Uterus (tissue), 4 donors: ENCODE measurements at places on chromosomes 3 and 15. TPM values are rescaled to one million over a fixed set of nuclear protein-coding genes. Genes with fewer than 3 reads are reported as not detected.
A peak's percentile ranks its signal among the peaks of the same experiment; 100 is the strongest.

GRCh38 chr3:193190146-193190786, 50.8 kb upstream of the PLAAT1 start:
- no peak for DNase-seq

DNA sequence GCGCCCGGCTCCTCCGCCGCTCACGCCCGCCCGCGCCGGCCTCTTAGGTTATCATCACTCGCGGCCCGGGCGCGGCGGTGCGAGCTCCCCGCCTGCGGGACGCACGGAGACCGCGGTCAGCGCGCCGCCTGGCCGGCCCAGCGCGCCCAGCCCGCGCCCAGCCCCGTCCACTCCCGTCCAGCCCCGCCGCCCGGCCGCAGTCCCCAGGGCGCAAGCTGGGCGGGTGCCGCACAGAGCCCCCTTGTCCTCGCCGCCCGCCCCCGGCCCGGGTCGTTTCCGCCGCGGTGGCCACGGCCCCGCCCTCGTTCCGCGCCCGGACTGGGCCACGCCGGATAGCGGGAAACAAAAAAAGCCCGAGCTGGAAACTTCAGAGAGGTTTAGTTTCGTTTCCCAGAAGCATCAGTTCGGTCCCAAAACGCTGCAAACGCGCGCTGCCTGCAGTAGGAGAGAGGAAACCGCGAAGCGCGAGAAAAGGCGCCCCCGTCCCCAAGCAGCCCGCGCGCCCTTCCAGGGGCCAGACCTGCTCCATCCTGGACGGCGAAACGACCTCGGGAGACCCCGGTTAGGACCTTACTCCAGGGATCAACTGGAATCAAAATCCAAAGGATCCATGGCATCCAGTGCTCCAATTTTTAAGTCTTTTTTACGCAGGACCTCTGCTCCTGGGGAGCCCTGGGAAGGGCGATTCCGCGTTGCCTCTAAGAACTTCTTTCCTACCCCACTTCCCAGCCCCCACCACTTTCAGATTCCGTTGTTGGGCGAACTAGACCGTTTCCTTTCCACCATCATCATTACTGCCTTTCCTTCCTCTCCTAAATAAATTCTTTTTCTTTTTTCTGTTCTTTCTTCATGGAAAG, at the start of gene ATP10A:
TSS of gene ATP10A (minus strand) at position 217 of the 857 bp plus-strand sequence. CDS start 231 bp downstream, outside the sequence.
- DNase-seq: peak; percentile 37

DNA sequence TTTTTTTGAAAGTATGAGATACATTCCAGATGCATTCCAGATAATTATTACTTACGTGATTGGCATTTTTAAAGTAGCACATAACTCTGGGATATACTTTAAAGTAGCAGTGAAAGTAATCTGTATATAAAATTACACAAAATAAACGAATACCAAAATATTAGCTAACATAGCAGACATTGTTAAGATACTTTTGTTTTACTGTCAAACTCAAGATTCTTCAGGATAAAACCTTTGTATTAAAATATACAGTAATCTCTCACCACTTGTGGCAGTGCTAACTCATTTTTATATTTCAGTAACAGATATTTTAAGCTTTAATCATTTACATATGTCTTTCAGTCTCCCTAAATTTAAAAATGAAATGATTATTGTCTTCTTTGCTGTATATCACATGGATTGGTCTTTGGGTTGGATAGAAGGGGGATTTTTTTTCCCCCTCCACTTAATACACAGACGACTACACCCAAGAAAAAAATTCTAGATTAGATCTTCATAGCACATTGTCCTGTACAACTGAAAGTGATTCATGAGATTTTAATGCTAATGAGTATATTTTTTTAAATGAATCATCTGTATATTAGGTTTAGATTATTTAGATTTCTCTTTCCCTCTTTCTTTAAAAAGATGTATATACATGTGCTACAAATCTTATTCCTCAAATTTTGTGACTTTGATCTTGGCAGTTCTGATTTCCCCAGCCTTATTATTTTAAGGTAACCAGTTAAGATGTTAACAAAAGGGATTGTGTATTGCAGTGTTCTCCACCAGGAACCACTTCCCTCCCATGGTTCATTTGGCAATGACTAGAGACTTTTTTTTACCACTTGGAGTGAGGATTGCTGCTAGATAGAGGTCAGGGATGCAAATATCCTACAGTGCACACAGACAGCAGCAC, 24.5 kb upstream of the EBLN2 start:
- no peak for DNase-seq

DNA sequence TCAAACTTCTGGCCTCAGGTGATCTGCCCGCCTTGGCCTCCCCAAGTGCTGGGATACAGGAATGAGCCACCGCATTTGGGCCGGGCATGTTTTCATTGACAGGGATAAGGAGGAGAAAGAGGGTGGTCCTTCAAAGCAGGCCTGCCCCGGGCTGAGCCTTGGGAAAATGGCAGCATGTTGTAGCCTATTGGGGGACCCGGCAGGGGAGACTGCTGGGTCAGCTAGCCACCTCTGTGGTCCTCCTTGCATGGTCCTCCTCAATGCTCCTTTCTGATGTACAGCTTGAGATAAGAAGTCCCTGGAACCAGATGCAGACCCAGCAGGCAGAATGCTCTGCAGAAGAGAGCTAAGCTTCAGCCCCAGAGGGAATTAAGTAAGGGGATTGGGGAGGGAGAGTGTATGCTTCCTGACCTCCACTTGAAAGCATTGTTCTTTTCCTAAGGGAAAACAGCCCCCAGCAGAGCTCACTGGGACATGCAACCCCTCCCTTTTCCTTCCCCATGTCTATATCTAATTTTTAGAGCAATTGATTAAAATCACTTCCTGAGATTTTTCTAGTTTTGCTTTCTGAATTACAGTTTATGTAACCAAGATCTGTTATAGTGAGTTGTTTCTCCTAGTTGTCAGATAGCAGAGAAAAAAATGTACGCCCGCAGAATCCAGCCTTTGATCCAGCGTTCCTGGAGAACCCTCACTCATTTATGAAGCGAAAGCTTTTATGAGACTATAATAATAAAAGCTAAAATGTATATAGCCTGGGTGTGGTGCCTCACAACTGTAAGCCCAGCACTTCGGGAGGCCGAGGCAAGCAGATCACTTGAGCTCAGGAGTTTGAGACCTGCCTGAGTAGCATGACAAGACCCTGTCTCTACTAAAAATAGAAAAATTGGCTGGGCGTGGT, 48.7 kb upstream of the VILL start:
- no peak for DNase-seq

GRCh38 chr15:63198371-63199250, 9.2 kb downstream of the RAB8B start:
- no peak for DNase-seq

DNA sequence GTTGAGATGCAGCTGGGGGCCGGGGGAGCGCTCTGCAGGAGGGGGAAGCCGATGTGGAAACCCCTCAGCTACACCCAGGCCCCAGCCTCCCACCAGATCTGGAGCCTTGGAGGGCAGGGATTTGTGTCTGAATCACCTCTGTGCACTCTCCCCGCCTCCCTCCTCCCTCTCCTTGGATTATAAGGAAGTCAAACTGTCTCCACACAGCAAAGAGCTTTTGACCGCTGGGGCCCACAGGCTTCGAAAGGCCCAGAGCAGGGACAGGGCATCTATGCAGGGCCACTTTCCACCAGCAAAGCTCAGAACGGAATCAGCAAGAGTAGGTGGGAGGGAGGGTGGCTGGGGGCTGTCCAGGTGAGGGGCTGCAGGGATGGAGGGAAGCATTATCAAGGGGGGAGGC, 68.9 kb downstream of the IQSEC1 start:
- DNase-seq: no peak

DNA sequence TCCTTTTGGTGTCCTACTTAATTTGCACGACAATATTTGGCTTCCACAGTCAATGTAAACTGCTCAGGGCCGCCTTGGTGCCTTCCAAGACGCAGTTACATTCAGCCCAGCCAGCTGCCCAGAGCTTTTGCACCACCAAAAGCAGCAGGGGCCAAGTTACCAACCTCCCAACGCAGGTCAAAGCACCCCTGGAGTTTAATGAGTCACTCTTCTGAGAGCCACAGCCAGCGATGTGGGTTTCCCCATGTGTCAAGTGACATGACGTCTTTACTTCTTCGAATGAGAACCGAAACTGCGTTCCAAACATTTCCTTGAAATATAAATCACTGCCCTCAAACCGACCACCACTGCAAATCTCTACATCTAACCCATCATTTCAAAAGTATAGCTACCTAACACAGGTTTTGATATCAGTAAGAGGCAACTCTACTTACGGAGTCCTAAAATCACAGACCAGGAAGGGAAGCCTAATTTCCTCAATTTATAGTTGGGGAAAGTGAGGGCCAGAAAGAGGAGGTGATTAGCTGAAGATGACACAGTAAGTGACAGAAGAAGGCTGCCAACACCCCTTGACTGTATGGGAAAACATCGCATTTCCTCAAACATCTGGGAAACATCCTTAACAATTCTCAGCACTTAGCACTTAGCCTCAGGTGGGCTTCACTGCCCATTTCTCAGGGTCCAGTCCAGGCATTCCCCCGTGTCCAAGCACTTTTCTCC, 24.5 kb downstream of the MB21D2 start:
- peak; percentile 19 for DNase-seq

DNA sequence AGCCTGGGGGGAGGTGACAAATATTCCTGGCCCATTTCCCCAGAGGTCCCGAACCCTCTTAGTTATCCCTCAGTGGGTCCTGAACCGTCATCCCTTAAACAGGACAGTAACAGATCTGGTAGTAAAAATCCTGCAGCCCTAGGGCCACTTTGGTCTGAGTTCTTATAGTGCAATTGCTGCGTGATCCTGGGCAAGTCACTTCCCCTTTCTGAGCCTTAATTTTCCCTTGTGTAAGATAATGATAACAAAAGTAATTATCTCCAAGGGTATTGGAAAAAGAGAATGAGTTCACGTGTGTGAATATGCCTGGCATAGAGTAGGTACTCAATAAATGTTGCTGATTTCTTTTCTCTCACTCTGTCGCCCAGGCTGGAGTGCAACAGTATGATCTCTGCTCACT, 2.9 kb upstream of the JAGN1 start:
- no peak for DNase-seq

DNA sequence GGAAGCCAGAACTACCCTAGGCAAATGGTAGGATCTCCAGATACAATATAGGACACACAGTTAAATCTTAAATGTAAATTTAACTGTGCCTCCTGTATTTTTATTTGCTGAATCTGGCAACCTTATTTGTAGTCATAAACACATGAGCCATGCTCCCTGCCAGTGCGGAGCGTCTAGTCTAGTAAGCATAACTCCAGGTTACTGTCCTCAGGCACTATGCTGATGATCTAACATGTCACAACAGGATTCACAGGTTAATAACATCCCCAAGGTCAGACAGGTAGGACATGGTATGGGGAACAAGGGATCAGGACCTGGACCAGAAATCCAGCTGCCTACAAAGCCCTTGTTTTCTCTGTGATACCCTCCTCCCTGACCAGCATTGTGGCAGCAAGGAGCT, 305.1 kb downstream of the CACNA2D3 start:
- no peak for DNase-seq

- DNase-seq: no peak
Observed at GRCh38 chr3:179227349-179227748, 23.6 kb downstream of the KCNMB3 start.

GRCh38 chr3:39109086-39109485, 1.6 kb downstream of the TTC21A start:
- no peak for DNase-seq

- no peak for DNase-seq
Observed at GRCh38 chr3:72782521-72782920, 65.7 kb downstream of the SHQ1 start.

DNA sequence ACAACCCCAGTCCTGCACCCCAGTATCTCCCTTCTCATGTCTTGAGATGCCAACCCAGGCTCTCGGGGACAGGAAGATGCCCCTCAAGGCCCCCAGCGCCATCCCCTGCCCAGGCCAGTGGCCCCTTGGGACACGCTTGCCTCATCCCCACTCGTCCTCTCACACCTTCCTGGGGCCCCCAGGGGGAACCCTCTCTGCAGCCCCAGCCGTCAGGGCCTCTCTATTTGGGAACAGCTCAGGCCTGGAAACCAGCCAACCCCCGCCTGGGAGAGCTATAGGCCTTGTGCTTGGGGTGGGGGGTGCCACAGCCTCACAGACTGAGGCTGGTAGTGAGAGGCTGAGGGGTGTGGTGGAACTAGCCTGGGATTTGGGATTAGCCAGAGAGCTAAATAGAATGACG, 7.8 kb downstream of the LINGO1 start:
- DNase-seq: no peak

DNA sequence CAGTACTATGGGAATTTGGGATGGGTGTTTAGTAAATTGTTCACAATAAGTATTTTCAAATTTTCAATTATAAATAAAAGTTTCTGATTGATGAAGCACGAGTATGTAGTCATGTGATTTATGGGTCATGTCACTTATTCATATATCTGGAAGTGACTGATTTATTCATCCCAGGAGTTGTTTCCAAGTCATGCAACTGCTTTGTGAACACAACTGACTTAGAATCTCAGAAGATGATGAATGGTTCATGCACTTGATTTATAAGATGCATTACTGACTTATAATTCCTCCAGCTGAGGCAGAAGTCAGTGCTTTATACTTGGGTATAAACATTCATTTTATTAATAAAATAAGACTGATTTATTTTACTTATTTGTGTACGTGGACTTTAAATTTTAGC, 137.8 kb upstream of the CBLB start:
- DNase-seq: no peak

DNA sequence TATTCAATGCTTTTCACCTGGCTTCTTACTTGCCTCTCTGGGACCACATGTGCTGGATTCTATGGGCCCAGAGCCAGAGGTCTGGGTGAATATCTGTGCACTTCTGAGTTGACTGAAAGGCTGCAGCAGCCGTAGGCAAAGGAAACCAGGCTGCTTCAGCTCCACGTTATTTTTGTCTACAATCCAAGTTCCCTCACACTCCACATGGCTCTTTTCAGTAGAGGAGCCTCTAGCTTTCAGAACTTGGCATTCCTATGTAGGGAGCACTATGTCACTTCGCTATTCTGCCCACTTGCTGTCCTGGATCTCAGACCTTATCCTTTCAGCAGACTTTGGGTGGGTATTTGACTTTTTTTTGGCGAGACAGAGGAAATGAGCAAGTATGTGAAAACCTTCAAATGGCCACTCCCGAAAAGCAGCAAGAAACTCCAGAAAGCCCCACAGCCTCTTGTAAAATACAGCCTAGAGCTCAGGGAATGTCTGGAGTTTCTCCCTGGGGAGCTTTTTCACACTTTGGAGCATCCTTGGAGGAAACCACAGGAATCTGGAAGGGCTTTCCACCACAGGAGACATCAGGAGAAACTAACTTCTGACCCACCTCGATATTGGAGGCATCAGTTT, 80.9 kb downstream of the DUT start:
- no peak for DNase-seq

DNA sequence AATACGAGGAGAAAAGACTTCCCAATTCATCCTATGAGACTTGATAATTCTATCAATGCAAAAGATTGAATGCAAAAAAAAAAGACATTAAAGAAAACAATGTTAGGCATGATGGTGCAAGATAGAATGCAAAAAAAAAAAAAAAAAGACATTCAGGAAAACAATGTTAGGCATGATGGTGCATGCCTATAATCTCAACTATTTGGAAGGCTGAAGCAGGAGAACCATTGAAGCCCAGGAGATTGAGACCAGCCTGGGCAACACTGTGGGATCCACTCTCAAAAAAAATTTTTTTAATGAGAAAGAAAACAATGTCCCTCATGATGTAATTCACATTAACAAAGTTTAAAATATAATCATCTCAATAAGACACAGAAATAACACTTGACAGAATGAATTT, 75.9 kb downstream of the MYO9A start:
- no peak for DNase-seq

- no peak for DNase-seq
Observed at GRCh38 chr3:29481969-29482767, 201.3 kb downstream of the RBMS3 start.

ST3GAL6 gene
- total RNA-seq: 14.9 TPM

COL6A6 gene
- total RNA-seq: under 0.01 TPM

DGKG gene
- 10.7 TPM for total RNA-seq

THRB gene
- 4.6 TPM for total RNA-seq

IQCF5 gene
- total RNA-seq: not detected

CPN2 gene
- not detected for total RNA-seq

GPR149 gene
- not detected for total RNA-seq
